ENCODE measurements at places on chromosomes 11 and 22.
A peak's percentile ranks its signal among the peaks of the same experiment; 100 is the strongest.

GRCh38 chr22:17569971-17570511 lies 6.7 kb downstream of the SLC25A18 start:
- DNase-seq, result no peak

DNA sequence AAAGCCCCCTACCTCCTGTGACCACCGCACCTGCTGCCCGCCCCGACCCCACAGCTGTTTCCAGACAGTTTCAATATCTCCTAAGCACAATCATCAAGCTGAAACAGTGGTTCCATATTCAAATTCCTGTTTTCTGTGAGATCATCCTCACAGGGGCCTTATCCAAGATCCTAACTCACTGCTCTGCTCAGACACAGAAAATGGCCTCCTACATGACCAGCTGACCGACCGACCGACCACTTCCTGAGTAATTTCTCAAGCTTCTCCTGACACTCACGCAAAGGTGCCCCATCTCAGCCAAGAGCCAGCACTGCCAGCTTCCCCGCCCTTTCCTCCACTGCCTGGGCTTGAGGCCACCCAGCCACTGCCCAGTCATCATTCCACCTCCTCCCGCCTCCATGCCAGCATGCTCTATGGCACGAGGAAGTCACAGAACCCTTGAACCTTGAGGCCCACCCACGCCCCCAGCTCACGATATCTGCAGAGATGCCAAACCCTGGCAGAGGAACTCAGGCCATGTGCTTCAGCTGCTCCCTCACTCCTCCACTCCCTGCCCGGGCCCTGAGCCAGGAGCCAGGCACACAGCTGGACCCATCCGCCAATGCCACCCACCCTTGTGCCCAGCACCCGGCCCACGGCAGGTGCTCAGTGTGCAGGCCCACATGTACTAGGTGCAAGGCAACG lies 14.0 kb downstream of the KIAA0930 start:
- no peak for DNase-seq

DNA sequence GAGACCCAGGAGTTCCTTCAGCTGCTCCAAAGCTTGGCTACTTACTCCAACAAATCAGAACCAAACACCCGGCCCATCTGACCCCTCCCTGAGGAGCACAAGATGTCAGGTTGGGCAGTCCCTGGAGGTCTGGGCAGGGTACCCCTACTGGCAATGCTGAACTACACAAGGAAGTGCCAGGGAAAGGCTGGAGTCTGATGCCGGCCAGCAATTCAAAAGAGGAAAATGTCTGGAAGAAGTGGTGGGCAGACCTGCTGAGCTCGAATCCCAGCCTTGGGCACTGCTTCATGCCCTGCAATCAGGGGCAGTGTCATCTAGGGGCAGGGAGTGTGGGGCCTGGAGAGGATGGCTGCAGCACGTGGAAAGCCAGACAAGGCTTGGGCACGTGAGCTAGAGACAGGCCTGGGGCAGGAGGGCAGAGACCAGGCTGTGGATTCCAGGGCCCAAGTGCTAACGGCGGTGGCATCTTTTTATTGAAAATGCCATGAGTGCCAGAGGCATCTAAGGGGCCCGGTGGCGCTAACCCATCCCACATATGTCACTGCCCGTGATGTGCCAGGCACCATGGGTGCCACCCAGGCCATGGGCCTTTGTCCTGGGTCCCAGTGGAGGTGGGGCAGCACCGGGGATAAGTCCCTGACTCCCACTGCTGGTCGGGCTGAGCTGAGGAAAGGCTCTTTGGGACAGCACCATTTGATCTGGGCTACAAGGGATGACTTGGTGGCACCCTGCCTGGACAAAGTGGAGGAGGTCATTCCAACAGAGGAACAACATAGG lies 97.9 kb upstream of the PITPNB start:
- no peak for DNase-seq

DNA sequence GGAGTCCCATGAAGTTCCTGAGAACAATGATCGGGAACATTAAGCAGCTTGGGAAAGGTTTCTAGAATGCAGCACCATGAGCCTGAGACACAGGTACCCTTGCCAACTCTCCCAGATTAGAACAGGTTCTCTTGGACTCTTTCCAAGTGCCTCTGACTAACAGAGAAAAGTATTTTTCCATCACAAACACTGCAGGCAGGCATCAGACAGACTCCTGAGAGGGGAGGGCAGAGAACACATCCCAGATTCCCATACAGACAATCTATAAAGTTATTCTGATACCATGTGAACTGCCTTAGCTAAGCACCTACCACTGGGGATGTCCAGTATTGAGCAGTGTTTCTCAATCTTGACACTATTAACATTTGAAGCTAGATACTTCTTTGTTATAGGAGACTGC lies 27.3 kb downstream of the SERGEF start:
- DNase-seq, result peak; percentile 74

DNA sequence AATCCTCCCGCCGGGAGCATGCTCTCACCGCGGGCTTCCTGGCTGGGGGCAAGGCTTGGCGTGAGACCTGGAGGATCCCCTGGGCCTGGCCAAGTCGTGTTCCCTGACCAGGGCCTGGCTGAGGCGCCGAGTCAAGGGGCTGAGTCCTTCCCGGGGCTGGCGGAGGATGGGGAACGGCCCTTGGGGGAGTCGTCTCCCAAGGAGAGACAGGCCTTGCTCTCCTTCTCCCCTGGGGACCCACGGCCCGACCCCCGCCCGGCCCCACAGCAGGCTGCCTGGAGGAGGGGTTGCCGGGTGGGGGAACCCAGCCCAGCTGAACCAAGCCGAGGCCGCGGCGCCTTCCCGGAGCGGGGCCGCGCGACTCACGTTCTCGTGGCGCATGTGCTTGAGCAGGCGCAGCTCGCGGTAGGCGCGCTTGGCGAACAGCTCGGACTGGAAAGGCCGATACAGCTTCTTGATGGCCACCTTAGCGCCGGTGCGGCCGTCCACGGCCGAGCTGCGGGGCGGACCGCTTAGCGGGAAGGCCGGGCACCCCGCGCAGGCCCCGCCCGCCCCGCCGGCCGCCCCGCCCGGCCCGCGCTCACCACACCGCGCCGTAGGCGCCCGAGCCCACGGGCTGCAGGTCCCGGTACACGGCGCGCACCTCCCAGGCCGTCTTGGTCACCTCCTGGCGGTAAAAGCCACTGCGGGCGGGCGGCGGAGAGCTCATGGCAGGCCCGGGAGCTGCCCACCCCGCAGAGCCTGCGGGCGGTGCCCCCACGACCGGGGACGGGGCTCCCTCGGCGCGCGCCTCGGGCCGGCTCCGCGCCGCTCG lies 475 bp downstream of the MAPK12 start:
- DNase-seq, result no peak

DNA sequence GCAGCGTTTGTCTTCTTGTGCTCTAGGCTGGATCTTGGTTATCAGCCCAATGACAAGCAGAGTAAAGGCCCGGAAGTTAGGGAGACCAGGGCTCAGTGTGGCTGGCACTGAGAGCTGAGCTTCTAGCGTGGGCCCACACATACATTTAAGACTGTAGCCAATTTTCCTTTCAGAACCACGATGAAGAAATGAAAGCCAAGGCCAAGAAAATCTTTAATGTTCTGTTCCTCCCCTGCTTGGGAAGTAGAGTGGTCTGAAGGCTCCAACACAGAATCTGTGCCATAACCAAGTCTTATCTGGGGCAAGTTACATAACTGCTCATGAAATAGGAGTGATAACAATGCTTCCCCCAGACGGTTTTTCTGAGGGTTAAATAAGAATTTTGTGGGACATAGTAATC lies 4.7 kb upstream of the ST3GAL4 start:
- DNase-seq, result no peak

GRCh38 chr11:66595245-66595904 lies 2.4 kb downstream of the CCS start:
- no peak for DNase-seq

DNA sequence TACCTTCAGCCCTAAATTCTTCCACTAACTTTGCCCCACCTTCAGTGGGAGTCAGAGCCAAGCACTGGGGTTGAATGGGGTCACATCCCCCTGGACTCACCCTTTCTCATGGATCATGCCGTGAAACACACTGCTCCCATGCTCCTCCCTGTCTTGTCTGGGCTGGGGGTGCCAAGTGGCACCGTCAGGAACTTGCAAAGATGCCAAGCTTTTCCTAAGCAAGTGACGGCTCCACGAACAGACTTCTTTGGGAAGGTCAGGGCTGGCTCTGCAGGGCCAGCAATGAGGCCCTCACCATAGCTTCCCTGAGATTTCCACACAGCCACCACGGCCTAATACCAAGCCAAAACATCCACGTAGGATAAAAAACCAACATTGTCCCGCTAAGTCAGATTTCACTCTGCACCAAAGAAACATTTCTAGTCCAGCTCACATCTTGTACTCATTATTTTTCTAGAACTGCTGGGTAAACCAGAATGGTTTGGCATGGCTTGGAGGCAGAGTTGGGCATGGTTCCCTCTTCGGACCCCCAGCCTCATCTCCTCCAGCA lies 76.5 kb downstream of the NAT10 start:
- DNase-seq, result no peak

GRCh38 chr22:37267135-37267587 lies 15.1 kb upstream of the CYTH4 start:
- no peak for DNase-seq

GRCh38 chr11:35087648-35088047 lies 51.3 kb upstream of the CD44 start:
- no peak for DNase-seq

DNA sequence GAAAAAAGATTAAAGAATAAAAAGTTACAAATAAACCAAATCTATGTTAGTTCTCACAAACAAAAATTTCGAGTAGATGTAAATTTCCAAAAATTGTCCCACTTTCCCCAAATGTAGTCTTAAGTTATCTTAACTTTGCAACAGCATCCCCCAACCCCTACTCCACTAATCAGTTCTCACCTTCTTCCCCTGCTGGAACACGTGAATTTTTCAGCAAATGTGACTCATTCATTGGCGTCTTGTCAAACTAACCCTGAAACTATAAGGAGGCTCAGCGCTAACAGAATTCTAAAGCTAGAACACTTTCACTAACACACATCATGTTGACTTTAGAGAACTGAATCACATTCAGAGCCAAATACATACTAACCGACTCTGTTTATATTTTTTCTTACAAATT lies 46.1 kb downstream of the PHF21A start:
- DNase-seq, result no peak

DNA sequence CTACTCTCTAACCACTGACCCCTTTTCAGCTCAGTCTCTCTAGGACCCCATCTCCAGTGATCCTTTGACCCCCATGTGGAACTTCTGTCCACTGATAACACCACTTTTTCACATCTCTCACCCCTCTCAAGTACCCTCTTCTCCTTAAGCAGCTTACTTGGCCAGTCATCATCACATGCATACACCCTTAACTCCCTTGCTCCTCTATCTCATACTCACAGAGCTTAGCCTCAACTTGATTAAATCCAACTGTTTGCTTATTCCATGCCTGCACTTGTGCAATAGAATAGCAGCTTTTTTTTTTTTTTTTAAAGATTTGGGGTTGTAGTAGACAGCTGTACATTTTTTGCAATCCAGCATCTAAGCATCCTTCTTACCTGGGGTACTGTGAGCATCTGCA lies 22.2 kb downstream of the AQP11 start:
- no peak for DNase-seq

DNA sequence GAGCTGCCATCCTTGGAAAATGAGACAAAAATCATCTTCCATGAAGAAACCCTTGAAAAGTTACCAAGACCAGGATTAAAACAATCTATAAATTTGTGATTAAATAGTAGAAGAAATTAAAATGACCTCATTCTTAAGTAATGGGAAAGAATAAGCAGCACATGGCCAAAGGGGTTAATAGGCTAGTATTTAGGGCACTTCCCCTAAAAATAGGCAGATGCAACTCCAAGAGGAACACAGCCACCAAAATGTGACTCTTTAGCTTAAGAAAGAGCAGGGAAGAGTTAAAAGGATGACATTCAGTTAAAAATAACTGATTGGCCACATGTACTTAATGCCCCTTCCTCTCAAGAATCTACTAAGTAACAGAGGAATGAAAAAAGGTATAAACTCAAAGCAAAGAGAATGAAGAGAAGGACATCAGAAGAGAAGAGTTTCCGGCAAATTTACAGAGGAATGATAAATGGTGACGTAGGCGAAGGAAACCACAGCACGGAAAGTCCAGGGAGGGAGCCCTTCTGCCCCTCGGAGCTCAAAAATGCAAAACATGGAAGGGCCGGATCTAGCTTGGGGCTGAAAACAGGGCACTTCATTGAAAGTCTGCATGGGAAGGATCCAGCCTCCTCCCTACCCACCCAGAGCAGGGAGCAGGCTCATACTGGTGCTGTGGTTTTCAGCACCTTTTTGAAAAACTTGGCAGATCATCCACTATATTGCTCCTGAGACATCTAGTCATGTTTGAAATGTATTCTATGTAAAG lies 17.8 kb downstream of the SCUBE2 start:
- no peak for DNase-seq

DNA sequence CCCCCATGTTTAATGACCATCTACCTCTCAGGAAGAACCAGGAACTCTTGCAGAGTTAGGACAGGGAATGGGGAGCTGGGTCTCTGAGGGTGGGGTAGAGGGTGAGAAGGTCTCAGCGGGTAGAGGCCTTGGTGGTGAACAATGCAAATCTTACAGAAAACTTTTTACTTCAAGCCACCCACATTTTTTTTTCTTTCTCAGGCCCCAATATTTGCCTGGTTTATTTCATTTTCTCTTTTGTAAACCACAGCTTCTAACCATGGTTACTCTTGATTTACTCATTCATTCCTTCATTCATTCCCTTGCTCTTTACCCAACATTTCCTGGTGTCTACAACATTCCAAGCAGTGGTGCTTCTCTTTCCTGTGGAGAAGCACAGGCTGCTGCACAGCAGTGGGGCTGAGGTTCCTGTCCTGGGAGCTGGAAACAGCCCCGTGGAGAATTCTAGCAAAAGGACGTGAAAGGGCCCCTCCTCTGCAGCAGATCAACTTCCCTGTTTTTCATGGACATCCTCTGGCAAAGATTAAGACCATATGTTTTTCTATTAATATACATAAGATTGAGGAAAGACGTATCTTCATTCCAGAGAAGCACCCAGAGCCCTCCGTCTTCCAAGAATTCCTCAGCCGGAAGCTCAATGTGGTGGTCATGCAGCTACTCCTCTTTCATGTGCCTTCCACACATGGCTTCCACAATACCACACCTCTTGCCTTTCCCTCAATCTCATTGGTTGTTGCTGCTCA lies 224.4 kb upstream of the SESN3 start:
- DNase-seq, result no peak

DNA sequence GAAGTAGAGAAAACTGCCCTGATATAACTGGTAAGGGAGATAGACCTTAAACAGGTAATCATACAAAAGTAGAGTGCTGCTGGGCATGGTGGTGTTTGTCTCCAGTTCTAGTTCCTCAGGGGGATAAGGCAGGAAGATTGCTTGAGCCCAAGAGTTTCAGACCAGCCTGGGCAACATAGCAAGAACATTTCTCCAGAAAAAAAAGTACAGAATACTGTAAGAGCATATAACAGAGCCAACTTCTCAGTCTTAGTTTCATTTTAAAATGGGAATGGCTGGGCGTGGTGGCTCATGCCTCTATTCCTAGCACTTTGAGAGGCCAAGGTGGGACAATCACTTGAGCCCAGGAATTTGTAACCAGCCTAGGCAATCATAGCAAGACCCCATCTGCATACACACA lies 4.5 kb upstream of the RHOG start:
- DNase-seq, result no peak

Data from cerebellar nuclear complex (tissue), 1 donor.